ENCODE measurements at places on chromosomes 11 and 22. TPM values are rescaled to one million over a fixed set of nuclear protein-coding genes. Genes with fewer than 3 reads are reported as not detected.

Gene UCP3
- total RNA-seq: 5.9 TPM

- no peak for DNase-seq
Observed at GRCh38 chr11:27926486-27926885, 181.5 kb downstream of the KIF18A start.

DNA sequence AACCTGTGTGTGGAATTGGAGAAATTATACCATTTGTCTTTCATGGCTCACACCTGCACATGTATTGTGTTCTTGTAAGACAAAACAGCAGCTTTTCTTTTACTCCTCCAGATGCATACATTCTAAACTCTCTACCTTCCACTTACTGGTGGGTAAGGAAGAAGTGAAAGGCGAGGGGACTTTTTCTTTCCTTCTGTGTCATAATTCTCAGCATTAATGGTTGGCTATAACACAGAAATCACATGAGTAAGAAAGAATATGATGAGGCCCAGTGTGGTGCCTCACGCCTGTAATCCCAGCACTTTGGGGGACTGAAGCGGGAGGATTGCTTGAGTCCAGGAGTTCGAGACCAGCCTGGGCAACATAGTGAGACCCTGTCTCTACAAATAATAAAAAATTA is 57.8 kb upstream of the SHANK2 start:
- no peak for DNase-seq

DNA sequence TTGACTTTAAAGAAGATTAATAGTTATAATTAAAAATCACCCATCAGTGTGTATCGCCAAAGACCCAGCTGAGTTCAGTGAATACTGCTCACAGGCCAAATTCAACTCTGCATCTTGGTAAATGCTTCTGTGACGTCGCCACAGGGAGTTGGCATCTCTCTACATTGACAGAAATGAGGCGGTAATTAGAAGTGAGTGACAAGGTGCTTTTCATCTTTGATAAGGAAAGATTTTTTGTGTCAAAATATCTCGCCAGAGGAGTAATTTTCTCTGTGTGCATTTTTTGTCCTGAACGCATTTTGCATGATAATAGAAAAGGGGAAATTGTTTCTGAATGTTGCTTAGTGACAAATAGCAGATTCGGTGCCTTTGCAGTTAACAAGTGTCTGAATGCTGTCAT is 345.8 kb downstream of the CNTN5 start:
- no peak for DNase-seq

All from breast epithelium (tissue), 4 donors.